ENCODE measurements at places on chromosomes 5 and 9.

DNA sequence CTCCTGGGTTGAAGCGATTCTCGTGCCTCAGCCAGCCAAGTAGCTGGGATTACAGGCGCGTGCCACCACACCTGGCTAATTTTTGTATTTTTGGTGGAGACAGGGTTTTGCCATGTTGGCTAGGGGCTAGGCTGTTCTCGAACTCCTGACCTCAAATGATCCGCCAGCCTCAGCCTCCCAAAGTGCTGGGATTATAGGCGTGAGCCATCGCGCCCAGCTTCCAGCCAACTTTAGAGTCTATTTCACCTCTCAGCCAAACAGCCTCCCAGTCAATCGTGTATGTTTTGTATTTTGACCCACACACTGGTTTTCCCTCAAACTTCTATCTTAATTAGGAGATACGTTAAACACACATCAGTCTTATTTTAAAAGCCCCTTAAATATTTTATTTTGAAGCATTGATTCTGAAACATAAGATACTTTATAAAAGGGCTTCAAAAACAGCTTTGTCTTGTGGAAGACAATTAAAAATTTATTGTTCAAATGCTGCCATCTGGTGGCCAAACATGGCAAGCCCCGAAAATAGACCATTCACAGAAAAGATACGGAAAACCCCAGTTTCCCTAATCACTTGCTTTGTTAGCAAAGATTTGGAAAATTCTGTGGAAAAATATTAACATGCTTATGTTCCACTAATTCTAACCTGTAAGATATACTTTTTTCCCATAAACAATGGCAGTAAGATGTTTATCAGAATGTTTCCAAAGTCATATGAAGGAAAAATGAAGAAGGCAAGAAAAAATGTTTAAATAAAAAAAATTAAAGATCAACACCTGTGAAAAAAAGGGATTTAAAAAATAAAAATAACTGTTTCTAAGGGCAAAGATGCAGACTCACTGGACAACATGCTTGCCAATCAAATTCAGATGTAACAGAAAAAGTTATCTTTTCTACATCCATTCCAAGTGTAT, 33.1 kb downstream of the APTX start:
- peak; percentile 61 for DNase-seq

- no peak for DNase-seq
These were observed 15.7 kb downstream of the LPCAT1 start for GRCh38 chr5:1507961-1508658.

- DNase-seq = no peak
These were observed 142.1 kb downstream of the HINT1 start for GRCh38 chr5:131022811-131023497.

DNA sequence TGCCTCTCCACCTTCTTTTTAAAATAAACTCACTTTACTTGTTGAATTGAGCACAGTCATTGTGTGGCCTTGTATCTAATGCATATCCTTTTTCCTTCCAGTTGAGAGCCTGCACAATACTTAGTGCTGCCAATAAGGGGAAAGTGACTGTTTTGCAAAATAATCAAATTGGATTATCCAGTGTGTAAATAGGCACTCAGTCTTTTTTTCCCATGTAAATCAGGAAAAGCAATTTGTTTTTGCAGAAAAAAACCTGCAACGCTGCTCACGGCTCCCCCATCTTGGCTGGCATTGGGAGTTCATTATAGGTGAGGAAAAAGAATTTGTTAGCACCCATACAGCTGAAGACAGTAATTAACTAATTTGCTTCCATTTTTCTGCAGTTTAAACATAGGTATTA, 299.9 kb downstream of the CSNK1G3 start:
- DNase-seq = no peak

DNA sequence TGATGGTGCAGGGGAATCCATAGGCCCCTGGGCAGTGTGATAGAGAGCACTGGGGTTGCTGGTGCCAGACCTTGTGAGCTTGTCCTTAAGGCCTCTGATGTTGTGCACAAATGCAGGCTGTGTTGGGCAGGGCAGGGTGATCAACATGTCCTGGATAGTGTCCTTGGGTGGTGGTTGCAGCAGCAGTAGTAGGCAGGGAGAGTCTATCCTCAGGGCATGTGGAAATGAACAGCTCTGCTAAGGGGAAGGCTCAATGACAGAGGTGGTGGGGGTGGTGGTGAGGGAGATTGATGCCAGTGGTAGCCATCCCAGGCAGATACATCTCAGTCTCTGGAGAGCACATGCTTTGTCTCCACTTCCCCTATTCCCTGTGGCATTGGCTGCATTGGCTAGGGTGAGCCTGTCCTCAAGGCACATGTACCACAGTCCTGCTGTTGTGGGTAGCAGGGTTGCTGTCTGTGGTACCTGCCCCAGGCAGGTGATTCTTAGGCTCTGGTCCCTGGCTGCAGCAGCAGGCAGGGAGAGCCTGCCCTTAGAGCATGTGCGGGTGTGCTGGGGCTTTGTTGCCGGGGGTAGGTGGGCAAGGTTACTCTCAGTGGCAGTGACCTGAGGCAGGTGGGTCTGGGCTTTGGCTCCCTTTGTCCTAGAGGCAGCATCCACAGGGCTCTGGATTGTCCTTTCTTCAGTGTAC, 111.1 kb downstream of the WDR70 start:
- DNase-seq = no peak

DNA sequence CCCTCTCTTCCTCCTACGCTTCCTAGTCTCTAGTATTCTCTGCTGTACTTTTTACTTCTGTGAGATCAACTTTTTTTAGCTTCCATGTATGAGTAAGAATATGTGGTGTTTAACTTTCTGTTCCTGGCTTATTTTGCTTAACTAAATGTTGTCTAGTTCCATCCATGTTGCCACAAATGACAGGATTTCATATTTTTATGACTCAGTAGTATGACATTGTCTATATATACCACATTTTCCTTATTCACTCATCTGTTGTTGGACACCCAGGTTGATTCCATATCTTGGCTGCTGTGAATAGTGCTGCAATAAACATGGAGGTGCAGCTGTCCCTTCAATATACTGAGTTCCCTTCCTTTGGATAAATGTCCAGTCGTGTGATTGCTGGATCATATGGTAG, 34.8 kb downstream of the FGD3 start:
- no peak for DNase-seq

- no peak for DNase-seq
These were observed 12.2 kb downstream of the KLHL9 start for GRCh38 chr9:21322911-21323461.

GRCh38 chr5:139131465-139131864, 66.7 kb downstream of the SIL1 start:
- no peak for DNase-seq

- no peak for DNase-seq
These were observed 400 bp downstream of the KDM4C start for GRCh38 chr9:6758248-6758497.

DNA sequence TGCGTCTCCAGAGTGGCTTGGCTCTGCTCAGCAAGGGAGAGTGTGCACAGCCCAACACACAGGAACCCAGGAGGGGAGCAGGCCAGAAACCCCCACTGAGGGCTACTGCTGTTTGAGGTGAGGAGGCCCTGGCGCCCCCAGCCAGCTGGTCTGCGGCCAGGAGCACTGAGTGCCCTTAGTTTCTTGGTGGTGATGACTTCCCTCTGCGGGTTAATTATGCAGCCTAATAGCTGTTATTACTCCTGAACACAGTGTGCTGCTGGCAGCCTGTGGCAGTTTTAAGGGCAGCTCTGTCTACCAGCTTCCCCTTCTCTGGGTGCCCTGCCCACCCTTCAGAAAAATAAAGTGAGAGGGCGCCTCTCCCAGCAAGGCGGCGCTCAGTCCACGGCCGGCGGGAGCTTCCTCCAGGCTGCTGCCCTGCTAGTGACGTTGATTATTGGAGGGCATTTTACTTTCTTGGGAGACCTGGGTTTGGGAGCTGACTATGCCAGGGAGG, 19.2 kb downstream of the GADD45G start:
- DNase-seq = no peak

DNA sequence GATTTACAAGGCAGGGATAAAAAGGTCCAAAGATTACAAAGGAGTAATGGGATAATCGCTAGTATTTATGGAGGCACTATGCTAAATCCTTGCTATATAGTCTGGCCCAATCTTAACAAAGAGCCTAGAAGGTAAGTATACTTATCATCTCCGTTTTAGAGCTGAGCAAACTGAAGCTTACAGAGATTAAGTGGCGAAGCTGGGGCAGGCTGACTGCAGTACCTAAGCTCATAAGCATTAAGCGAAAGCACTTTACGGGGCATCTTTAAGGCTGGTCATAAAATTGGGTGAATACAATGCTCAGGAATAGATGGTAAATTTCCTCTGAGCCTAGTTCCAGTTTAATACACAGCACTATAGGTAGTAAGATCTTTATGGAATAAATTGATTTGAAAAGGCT, 30.0 kb upstream of the ZNF366 start:
- DNase-seq = no peak

DNA sequence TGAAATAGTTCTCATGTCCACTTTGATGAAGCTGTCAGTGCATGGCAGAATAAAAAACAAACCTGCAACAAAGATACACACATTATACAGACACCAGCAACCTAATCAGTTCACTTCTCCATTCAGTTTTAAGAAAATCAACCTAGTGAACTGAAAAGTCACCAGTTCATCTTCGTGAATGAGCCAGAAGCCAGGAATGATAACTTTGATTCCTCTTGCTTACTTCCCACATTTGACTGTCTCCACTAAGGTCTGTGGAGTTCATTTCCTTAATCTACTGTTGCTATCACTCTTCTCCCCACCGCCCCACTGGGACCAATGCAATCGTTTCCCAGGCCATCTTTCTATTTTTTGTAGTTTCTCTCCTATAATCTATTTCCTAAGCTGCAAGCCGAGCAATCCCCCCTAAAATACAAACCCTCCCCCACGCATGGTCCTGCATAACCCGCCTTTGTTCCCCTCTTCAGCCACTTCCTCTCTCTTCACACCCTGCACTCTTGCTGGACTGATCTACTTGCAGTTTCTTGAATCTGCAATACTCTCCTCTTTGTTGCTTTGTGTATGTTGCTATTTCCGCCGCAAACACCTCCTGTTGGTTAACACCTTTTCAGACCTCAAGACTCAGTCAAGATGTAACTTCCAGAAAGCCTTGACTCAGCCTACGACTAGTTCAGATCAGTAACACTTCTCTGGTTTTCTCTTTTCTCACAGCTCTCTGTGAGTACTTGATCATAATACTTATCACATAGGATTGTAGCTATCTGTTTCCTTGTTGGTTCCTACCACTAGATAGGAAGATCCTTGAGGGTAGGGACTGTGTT, 16.6 kb downstream of the STOM start:
- no peak for DNase-seq

- peak; percentile 17 for DNase-seq
These were observed 188.8 kb downstream of the FBN2 start for GRCh38 chr5:128349044-128349858.

All from NCI-H1930 (cell line).